NCI-H2081 treated with DMSO at 0.1 percent for 48 hours (cell line): ENCODE measurements at places on chromosomes 2 and 18.

- DNase-seq = peak; percentile 12
Measured at GRCh38 chr2:222982010-222982908, 69.7 kb upstream of the KCNE4 start.

DNA sequence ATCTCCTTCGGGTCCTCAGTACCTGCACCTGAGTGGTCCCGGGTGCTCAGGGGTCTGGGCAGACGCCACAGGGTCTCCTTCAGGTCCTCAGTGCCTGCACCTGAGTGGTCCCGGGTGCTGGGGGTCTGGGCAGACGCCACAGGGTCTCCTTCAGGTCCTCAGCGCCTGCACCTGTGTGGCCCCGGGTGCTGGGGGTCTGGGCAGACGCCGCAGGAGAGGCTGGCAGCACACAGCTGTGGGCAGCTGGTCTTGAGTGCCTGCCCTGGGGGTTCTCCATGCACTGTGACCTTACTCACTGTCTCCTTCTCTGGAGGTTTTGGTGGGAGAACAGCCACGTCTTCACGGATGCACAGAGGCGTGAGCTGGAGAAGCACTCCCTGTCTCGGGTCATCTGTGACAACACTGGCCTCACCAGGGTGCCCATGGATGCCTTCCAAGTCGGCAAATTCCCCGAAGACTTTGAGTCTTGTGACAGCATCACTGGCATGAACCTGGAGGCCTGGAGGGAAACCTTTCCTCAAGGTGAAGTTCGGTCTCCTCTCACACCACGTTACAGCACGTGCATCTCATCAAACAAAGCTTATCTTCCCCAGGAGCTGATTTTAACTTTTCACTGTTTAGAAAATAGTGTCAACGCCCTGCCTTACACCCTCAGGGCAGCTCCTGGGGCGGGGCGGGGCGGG, 82.6 kb downstream of the TPO start:
- DNase-seq = no peak

DNA sequence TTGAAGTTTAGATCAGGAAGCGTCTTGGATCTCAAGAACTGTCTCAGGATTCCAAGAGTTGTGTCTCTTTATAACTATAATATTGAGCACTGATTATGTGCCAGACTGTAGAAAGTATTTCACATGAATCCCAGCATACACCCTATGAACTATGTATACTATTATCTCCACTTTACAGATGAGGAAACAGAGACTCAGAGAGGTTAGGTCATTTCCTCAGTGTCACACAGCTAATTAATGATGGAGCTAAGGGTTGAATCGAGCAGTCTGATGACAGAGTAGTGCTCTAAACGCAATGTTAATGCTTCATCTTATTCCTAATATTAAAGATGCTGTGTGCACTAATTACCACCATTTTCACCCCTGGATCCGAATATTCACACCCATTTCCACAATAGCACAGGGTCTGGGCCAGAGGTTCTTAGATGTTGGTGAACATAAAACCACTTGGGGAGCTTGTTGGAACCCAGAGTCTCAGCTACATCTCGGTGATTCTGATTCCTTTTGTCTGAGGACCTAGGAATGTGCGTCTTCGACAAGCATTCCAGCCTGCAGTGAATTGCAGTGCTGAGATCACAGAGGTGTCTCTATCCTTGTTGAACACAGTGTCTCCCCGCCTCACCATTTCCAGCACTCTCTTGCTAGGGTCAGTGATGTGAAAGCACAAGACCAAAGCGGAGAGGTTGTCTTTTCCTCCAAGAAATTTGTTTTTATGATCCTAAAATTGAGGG, 213.8 kb downstream of the SP3 start:
- DNase-seq = no peak

DNA sequence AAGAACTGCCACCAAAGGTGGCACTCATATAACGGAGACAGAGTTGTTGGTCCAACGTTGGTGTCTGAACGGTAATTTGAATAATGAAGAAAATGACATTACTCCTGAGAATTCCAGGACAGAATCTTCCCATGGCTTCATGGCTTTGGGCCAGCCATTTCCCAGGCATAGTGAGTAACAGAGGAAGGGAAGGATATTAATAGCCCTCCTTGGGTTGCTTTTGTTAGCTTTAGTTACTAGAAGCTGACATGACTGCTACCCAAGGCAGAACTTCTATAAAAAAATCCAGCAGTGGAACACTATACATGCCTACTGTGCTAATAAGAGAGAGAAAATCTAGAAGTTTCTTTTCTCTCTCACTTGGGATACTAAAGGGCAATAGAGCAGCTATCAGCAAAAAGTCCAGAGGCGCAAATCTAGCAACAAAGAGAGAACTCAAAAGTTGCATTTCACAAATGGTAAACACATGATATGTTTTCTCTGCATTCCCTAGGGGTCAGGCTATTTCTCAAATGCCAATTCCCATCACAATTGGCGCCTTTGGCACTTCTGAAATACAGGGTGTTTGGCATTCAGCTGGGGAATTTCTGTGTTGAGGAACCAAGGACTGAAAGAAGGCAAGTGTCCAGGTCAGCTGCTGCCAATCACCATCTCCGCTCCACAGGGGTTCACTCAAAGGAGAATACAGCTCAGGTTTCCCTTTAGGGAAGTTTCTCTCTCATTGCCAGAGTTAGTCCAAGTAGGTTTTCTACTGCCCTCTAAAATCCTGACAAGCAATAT, 160.8 kb upstream of the KYNU start:
- no peak for DNase-seq

DNA sequence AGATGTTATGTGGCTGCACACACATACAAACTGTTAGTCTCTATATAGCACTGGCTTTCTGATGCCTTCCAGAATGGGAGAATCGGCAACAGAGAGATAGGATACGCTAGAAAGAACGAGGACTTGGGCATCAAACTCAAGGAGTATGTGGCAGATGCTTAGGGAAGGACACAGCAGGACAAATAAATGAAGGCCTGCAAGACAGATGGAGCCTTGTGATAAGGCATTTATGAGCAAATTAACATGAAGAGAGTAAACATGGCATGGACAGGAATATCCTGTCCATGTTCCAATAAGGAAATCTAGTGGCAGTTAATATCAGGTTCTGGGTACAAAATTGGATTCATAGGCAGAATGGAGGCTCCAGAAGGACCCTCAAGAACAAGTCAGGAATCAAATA, 136.9 kb downstream of the SLC4A10 start:
- DNase-seq = no peak

DNA sequence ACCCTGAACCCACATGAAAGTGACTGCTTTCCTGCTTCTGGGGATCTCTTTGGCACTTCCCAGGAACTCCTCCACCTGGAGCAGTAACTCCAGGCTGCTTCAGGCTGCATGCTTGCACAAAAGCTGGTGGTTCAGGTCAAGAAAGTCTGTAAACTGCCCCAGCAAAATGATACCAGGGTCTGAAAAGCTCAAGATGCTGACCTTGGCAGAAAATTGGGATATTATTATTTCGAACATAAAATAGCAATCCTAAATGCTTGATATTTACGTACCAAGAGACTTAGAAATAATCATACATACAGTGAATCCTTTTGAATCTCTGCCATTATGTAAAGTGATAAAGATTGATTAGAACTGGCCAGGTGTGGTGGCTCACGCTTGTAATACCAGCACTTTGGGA, 674.3 kb downstream of the ERBB4 start:
- DNase-seq = no peak

GRCh38 chr2:46114996-46115395, 182.2 kb upstream of the EPAS1 start:
- DNase-seq = no peak

DNA sequence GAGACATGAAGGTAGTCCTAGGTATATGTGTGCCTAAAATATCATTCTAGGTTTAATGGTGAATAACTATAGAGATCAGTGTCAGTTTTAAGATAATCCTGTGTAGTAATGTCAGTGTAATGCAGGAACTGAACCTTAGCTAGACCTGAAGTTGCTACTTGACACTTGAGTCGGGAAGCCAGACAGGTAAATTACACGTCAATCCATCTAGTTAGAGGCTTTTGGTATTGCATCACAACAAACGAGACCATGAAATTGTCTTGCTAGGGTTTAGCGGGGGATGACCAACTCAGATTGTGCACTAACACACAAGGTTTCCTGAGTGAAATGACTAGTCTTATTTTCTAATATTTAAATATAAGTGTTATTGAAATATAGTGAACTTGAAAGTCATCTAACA, 2.0 kb downstream of the YPEL5 start:
- DNase-seq = no peak

- DNase-seq = no peak
Measured at GRCh38 chr18:39591649-39592048, 2026.1 kb upstream of the CELF4 start.

DNA sequence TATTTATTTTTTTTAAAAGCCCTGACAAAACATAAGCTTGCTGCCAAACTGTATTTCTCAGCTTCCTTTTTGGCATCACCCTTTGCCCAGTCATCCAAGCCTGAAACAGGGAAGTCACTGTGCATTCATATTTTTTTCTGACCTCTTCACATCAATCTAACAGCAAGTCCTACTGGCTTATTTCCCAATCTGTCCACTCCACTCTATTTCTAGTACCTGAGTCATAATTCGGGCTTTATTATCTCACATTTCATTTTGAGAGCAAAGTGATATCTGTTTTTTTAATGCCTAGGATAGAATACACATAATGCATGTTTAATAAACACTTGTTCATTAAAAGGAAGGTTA, 5.1 kb downstream of the HNMT start:
- DNase-seq = no peak

GRCh38 chr2:74249406-74250122, 51.1 kb downstream of the MTHFD2 start:
- DNase-seq = no peak

DNA sequence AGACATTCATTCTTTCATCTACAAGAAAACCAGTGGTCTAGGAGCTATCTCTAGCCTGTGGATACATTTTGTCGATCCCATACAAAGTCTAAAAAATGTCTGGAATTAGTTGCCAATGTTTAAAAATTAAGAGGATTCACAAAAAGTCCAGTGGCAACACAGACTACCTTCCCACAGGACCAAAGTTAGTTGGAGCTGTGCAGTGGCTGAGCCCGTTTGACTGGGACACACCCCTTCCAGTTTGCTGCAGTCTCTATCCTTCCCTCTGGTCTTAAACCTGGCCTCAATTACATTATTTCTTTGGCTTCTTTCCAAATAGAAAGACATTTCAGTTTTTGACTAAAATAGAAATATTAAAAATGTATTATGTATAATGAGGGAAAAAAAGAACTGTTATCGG, 18.6 kb downstream of the SLC16A14 start:
- no peak for DNase-seq

GRCh38 chr2:152369176-152369860, 34.3 kb downstream of the FMNL2 start:
- no peak for DNase-seq

GRCh38 chr2:1528273-1529064, 115.2 kb downstream of the TPO start:
- no peak for DNase-seq

- no peak for DNase-seq
Measured at GRCh38 chr2:223674998-223675609, 72.9 kb upstream of the SCG2 start.

- DNase-seq = no peak
Measured at GRCh38 chr2:167875529-167875928, 371.9 kb downstream of the STK39 start.

- no peak for DNase-seq
Measured at GRCh38 chr18:54154231-54154630, 70.2 kb downstream of the MBD2 start.

DNA sequence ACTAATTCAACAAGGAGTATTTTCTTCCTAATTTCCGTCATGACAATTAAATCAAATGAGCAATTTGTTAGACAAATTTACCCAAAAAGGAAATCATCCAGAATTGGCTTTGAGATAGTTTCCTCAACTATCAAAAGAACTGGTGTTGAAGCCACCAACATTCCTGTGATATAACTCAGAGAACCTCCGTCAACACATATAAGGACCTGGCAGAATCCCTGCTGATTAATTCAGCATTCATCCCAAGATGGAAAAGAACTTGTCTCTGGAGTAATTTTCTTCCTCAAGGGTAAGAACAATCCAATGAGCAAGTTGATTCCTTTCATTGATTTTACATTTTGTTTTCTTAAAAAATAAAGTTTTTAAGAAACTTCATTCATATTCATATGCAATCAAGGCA, 62.0 kb downstream of the MBD2 start:
- DNase-seq = no peak

DNA sequence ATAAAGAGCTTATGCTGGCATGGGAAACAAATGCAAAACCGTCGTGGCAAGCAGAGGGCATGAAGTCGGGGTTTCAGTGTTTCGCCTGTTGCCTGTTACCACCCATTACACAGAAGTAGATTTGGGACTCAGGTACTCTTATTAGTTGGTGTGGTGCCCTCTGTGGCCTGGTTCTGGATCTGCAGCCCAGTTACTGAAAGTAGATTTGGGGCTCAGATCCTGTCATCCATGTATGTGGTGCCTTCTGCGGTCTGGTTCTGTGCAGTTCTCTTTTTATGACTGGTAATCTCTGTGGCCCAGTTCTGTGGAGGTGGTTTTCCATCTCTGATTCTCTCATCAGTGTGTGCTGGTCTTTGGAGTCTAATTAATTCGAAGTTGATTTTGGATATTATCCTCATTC, 45.2 kb downstream of the ADNP2 start:
- DNase-seq = no peak

GRCh38 chr2:75560768-75561565, at the start of gene EVA1A:
Gene EVA1A, minus strand, starts transcription at chr2:75560939. Its CDS starts 42,799 bp downstream, at chr2:75518140.
- no peak for DNase-seq

- DNase-seq = no peak
Measured at GRCh38 chr2:105674401-105674800, 70.3 kb upstream of the NCK2 start.

DNA sequence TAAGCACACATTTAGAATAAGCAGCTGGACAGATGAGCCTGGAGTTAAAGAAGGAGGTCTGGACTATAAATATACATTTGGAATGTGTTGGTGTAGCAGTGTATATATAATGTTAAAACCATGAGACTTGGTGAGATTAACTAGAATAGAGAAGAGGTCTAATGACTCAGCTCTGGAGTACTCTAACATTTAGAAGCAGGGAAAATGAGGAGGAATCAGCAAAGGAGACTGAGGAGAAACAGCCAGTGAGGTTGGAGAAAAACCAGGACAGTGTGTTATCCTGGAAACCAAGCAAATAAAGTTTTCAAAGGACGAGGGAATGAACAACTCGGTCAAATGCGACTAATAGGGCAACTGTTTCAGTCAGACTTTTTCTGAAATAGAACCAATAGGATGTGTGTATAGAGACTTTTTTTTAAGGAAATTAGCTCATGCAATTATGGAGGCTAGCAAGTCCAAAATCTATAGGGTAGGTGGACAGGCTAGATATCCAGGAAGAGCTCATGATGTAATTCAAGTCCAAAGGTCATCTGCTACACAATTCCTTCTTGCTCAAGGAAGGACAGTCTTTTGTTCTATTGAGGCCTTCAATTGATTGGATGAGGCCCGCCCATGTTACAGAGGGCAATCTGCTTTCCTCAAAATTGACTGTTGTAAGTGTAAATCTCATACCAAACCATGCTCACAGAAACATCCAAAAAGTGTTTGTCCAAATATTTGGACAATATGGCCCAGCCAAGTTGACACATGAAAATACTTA, 10.8 kb upstream of the SESTD1 start:
- DNase-seq = no peak

GRCh38 chr2:100692906-100693305, 127.0 kb upstream of the NPAS2 start:
- DNase-seq = no peak

GRCh38 chr2:148990968-148991367, 47.5 kb upstream of the LYPD6B start:
- DNase-seq = no peak
